ENCODE measurements at places on chromosomes 7 and 10.
A peak's percentile ranks its signal among the peaks of the same experiment; 100 is the strongest.

DNA sequence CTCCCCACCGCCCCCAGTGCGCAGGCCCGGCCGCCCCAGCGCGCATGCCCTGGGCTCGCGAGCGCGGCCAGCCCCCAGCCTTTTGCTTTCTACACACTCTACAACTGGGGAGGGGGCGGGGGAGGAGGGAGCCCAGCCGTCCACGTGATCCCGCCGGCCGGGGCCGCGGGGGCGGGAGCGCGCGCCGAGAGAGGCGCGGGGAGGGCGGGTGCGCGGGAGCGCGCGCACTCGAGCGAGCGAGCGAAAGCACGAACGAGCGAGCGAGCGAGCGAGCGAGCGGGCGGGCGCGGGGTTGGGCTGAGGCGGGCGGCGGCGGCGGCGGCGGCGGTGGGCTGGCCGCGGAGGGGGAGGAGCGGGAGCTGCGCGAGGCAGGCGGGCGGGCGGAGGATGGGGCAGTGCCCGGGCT, at the start of gene AUTS2:
AUTS2 (plus strand) TSS at position 395 of the 406 bp plus-strand sequence. CDS start 1,179 bp downstream, outside the sequence.
- DNase-seq: peak; percentile 34

GRCh38 chr10:102449321-102450123, 1.8 kb downstream of the C10orf95 start:
- DNase-seq: peak; percentile 28

GRCh38 chr10:72875250-72876055, 18.1 kb upstream of the OIT3 start:
- DNase-seq: no peak

- DNase-seq: no peak
These were observed 221.2 kb downstream of the SLC25A13 start for GRCh38 chr7:96100737-96101136.

DNA sequence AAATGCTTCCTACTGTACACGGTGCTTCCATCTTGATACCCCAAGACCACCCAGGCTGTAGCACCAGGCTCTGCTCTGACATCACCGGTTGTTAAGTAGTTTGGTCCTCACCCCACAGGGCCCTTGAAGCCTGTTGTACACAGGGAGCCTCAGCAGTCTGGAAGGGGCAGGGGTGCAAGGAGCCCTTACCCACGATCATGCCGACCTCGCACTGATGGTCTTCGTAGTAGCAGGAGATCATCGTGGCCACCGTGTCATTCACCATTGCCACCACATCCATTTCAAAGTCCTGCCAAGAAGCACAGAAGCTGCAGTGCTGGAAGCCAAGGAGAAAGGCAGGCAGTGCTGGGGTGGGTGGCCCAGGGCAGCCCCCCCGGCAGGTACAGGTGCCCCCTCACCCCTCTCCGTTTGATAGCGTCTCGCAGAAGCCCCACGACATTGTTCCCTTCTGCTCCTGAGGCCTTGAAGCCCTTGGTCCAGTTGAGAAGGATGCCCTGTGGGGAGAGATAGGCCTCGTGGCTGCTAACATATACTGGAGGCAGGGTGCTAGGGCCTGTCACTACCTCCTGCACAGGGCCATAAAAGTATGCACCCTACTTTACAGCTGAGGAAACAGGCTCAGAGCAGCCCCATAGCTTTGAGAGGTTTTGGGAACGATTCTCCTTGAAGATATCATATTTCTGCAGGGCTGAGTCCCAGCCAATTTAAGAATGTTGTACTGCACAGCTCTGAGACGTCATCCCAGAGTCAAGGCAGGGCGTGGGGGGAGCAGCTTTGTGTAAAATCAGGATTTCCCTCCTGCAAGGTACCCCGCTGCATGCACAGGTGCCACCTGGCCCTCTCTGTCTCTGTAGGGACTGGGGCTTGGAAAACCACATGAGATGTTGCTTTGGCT, 8.7 kb upstream of the MYL7 start:
- no peak for DNase-seq

GRCh38 chr10:80156216-80156615, 23.7 kb downstream of the PLAC9 start:
- no peak for DNase-seq
